Kidney glomerular epithelial cell (primary cell): ENCODE measurements at places on chromosomes 11 and 22.

DNA sequence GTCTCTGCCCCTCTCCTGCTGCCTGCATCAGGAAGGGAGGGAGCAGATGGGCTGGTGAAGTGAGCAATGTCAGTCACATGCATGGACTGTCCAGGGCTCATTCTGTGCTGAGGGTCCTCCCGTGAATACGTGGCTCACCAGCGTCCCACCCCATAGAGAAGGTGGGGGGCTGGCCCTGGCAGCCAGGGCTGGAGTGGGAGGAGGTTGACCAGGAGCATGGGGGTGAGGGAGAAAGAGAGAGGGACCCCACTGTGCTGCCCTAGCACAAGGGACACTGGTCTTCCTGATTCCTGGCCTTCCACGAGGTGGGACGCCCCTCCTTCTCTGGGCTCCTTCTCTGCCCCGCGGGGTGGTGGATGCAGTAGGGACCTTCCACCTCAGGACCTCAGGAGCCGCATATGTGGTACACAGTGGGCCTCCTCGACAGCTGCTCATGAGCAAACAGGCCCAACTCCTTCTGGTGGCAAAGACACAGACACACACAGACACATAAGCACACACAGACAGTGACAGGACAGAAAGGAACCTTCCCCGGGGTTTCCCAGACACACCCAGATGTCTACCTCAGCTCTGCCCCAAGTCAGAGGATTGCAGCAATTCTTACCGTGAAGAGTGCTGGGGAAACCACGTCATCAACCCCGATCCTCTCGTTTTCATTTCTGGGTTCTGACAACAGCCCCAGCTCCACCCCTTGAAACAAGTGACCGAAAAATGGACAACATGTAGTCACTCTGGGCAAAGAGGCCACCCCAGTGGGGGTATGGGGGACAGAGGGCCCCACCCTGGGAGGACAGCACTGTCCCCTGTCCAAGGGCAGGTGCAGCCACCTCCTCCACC is 3.6 kb upstream of the APOBEC3A start:
- no peak for DNase-seq

DNA sequence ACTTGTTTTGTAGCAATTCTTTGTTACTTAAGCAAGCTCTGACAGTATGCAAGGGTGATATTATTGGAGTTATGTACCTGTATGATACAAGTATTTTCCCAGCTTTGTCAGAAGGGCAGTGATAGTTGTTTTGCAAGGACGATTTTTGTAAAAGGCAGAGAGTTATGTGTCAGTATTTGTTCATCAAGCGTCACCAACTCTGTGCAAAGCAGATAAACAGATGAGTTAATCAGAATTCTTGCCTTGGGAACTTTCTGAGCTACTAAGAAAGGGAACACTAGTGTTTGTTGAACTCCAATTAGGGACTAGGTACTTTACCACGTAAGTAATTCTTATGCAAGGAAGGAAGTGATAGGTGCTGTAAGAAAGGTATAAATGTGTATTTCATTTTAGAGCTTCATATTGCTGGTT is 1.4 kb downstream of the USP47 start:
- peak; percentile 69 for DNase-seq

DNA sequence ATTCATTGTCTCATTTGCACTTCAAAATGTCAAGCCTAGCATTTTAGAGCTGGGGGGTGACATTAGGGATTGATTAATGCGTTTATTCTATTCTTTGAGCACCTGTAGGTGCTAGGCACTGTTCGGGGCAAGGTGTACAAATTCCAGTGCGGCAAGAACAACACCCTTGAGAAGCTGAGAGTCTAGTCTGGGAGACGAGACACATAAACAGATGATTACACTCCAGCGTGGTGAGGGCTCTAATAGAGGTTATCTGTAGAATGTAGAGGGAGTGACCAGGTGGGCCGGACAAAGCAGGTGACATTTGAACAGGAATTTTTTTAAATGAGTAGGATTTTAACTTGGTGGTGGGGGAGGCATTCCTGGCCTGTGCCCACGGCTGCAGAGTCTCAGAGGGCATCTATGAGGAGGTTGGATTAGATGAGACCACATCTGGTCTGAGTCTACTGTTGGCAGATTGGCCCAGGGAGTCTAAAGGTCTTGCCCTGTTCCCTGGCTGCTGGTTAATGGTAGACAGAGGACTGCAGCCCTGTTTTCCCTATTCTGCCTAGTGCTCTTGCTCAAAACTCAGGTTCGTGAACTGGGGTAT is 970 bp downstream of the CAT start:
- DNase-seq, result peak; percentile 40

- no peak for DNase-seq
Measured at GRCh38 chr11:123434262-123434661, 4.2 kb downstream of the GRAMD1B start.

DNA sequence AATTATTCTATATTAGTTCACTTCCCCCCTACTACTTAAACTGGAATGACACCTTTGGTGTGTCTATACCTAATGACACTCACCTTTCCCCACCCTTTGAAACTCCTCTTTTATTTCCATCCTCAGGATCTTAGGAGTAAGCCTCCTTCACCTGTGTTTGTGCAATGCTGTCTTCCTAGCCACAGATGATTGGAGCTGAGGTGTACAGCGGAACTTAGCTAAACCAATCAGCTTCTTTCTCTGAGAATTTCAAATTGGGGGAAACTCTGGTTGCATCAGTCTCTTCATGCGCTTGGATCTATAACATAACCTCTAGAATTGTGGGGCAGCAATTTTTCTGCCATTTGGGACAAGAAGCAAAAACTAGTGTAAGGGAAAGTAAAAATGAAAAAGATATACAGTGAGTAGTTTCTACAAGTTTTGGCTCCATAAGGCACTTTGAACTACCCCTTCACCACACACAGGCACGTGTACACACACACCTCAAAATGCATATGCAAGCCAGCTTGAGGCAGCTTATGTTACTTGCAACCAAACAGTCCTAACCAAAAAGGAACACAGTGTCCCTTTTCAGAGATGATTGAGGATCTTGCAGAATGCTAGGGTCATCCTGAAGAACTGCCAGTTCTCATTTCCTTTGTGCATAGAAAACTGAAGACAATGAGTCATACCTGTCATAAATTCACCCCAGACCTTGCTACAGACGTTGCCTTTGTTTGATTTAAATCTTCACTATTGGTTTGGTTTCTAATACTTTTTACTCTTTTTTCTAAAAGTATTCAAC is 36.0 kb upstream of the LDLRAD3 start:
- peak; percentile 13 for DNase-seq

GRCh38 chr22:19663286-19663815 is 51.0 kb upstream of the SEPTIN5 start:
- no peak for DNase-seq

GRCh38 chr11:5117588-5117987 is 20.6 kb downstream of the OR52A5 start:
- DNase-seq, result no peak

DNA sequence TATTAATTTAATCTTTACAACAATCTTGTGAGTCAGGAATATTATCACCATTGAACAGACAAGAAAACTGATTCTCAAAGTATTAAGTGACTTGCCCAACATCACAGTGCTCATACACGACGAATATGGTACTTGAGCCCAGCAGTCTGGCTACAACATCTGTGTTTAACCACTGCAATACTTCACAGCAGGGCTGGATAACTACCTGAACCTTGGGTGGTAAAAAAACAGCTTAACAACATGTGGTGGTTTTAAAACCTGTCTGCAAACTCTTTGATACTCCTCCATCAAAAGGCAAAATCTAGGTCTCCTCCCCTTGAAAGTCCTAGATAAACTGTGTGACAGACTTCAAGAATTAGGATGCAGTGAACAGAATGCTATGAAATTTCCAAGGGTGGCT is 424.6 kb upstream of the CADM1 start:
- no peak for DNase-seq

GRCh38 chr22:45891996-45892621 is 84.9 kb downstream of the WNT7B start:
- no peak for DNase-seq

GRCh38 chr11:120907971-120908370 is 115.9 kb upstream of the TBCEL start:
- DNase-seq, result no peak

GRCh38 chr11:126308271-126308671 is 4.4 kb downstream of the DCPS start:
- DNase-seq, result no peak

DNA sequence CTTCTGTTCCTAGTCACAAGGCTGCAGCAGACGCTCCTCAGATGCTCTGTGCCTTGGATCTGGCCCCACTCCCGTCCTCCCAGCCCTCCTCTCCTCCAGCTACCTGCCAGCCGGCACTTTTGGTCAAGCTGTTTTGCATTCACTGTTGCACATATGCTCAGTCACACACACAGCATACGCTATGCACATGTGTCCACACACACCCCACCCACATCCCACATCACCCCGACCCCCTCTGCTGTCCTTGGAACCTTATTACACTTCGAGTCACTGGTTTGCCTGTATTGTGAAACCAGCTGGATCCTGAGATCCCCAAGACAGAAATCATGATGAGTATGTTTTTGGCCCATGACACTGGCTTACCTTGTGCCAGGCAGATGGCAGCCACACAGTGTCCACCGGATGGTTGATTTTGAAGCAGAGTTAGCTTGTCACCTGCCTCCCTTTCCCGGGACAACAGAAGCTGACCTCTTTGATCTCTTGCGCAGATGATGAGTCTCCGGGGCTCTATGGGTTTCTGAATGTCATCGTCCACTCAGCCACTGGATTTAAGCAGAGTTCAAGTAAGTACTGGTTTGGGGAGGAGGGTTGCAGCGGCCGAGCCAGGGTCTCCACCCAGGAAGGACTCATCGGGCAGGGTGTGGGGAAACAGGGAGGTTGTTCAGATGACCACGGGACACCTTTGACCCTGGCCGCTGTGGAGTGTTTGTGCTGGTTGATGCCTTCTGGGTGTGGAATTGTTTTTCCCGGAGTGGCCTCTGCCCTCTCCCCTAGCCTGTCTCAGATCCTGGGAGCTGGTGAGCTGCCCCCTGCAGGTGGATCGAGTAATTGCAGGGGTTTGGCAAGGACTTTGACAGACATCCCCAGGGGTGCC is 109.8 kb downstream of the BCR start:
- DNase-seq, result peak; percentile 7

GRCh38 chr11:115078461-115079438 is 400.4 kb downstream of the NXPE2 start:
- no peak for DNase-seq

- no peak for DNase-seq
Measured at GRCh38 chr11:87778357-87778756, 396.9 kb downstream of the RAB38 start.

DNA sequence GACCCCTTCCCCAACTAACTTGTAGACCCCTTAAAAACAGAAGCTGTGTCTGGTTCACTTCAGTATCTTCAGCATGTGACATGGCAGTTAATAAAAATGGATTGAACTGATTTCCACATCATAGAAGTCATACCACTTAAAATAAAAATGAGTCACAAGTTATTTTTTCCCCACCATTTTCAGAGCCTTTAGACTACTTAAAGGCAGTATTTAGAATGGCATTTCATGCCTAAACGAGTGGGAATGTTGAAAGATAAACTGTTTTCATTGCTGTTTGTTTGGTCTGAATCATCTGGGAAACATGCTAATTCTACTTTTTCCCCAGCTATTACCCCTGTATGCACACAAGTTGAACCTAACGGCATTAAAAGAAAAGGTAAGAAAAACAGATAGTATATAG is 324.0 kb downstream of the RAB38 start:
- peak; percentile 24 for DNase-seq

DNA sequence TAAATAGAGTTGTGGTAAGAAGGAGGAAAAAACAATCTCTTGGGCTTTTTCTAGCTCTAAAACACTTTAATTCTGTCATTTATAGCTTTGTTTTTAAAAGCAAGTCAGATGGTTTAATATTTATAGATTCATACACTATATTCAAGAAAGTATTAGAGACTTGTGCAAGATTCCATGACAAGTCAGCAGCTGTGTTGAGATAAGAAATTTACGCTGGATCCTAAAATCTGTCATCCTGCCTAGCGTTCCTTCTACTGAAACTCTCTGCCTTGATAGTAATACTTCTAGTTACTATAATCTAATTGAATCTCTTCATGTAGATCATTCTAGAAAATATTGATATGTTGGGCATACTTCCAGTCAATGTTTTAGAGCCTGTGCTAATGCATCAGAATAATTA is 721.8 kb downstream of the CNTN5 start:
- DNase-seq, result no peak

- DNase-seq, result no peak
Measured at GRCh38 chr11:113549611-113550578, 74.7 kb upstream of the DRD2 start.

DNA sequence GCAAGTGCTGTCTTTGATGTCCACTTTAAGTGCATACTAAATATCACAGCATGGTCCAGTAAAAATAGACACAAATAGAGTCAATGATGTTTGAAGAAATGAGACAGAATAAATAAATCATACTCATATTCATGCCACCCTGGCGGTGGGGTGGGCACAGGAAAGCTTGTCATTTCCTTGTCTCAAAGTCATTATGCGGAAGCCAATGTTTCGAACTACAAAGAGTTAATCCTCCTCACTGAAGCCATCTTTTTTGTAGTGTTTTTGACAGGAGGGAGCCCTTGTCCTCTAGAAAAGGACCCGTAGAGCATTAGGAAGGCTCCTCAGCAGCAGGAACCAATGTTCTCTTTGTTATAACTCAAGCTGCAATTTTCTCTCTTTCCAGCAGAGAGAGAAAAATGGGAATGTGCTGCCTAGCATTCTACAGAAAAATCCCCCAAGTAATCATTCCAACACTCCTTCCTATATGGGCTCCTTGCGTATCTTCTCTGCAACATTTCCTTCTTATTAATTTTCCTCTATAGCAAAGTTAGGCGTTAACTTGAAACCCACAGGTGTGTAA is 30.6 kb downstream of the SC5D start:
- no peak for DNase-seq

GRCh38 chr11:45176996-45177395 is 30.6 kb downstream of the PRDM11 start:
- DNase-seq, result no peak
